NCI-H1436 treated with DMSO at 0.1 percent for 48 hours (cell line): ENCODE measurements at places on chromosomes 5 and 9.

GRCh38 chr5:34775886-34776285, 63.1 kb upstream of the TTC23L start:
- DNase-seq: no peak

- no peak for DNase-seq
Measured at GRCh38 chr9:118449554-118449953, 745.4 kb downstream of the TLR4 start.

- DNase-seq: no peak
Measured at GRCh38 chr9:115799734-115800133, 353.9 kb upstream of the PAPPA start.

- no peak for DNase-seq
Measured at GRCh38 chr5:179876610-179876952, 18.0 kb upstream of the MRNIP start.

- no peak for DNase-seq
Measured at GRCh38 chr9:93368437-93368836, 83.0 kb upstream of the FAM120A start.

DNA sequence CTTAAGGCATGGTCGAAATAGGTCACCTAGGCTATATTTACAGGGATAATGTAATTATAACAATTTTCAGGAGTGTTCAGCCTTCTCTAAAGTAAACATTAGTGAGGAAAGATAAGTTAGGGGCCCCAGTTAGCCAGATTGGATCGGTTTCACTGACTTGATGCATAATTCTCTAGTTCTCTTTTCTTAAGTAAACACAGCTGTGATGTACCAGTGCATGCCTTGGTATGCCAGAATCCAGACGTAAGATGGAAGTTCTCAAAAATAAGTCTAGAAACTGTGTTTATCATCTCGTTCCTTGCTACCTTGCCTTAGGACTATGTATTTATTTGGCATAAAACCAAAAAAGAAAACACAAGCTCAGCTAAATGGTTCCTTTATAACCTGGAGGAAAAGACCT, 442.2 kb upstream of the CLINT1 start:
- DNase-seq: no peak
